Eye (tissue), 1 donor: ENCODE measurements at places on chromosomes 7 and 10.
A peak's percentile ranks its signal among the peaks of the same experiment; 100 is the strongest.

- peak; percentile 14 for DNase-seq
Observed at GRCh38 chr10:96306516-96306915, 2.3 kb downstream of the DNTT start.

DNA sequence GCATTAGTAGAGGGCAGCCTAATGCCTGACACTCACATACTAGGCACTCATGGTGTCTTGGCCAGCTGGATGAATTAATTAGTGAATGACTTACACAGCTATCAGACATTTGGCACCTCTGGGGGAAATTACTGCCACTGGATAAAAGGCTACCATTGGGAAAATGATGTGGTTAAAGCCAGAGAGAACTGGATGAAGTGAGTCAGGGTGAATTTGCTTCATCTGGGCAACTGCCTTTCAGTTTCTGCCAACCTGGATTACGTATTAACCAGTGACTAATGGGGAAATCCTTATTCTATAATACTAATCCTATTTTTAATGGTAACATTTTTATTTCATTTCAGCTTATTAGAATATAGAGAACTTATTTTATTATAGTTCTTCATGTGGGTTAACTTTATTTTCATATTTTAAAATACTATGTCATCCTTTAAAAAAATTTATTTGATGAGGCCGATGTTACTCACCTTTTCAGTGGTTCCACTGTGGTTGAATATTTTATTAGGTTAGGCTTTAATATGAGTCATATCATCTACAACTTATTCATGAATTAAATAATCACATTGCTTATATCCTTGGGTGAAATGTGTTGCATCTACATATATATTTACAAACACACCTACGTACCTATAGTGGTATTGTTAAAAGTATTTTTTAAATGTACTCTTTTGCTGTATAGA lies 85.6 kb upstream of the CAPZA2 start:
- DNase-seq, result no peak

DNA sequence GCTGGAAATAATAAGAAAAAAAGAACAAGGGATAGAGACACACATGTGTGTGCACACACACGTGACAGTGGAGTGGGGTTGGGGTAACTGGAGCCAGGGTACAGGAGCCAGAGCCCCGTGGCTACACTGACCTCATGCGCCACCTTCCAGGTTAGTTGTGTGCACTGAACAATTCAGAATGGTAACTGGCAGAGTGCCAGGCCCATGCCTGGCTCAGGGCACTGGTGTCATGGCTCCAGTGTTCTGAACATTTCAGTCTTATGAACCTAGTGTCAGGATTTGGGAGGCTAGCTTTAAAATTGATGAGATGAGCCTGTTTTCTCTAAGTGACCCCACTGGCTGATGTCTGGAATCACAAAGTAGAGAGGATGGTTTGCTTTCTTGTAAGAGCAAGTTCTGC lies 269.6 kb downstream of the SORCS3 start:
- DNase-seq, result no peak

DNA sequence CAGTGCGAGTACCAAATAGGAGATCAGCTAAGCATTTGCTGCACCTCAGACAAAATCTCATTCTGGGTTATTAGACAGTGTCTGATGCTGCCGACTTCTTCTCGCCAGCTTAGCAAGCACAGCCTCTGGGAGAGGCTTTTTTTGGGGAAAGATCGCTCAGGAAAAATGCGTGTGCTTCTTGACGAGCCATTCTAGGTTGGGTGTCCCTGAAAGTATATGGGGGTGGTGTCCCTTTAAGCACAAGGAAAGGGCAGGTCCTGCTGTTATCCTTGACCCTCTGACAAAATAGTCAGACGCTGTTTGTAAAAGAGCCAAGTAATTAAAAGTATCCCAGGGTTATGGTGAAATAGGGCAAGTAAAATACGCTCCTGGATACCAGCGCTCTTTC lies 540.1 kb upstream of the FZD8 start:
- DNase-seq, result no peak

GRCh38 chr10:95245425-95246055 lies 45.3 kb downstream of the PDLIM1 start:
- DNase-seq, result no peak

DNA sequence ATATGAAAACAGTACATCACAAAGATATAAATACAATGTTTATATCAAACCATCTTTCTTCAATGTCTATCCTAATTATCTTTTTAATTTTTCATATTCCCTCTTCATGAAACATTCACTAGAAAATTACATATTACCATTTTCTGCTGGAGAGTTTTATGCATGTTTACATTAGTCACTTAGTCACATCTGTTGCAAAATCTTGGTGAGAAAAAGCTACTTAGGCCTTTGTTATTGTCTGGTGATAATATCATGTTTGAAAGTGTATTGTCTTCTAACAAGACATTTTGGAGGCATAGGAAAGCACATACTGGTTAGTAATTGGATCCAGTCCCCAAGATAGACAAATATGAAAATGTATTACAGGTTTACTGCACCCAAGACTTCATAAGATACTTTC lies 163.6 kb downstream of the GNAI1 start:
- no peak for DNase-seq

DNA sequence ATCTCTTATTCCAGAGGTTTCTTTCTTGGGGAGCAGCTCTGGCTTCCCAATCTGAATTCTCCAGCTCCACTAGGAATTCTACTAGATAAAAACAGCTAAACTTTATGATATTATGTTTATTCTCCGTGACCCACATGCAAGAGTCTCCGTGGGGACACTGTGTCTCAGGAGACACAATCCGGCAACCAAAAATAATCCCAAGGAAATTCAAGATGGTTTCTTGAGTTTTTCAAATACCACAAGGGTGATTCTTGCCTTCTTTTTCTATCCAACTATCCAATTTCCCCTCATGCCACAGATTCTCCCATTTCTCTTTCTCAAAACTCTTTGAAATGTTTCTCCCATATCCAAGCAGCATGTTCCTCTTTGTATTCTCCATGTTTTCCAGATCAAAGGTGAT lies 103.1 kb downstream of the FAS start:
- no peak for DNase-seq

DNA sequence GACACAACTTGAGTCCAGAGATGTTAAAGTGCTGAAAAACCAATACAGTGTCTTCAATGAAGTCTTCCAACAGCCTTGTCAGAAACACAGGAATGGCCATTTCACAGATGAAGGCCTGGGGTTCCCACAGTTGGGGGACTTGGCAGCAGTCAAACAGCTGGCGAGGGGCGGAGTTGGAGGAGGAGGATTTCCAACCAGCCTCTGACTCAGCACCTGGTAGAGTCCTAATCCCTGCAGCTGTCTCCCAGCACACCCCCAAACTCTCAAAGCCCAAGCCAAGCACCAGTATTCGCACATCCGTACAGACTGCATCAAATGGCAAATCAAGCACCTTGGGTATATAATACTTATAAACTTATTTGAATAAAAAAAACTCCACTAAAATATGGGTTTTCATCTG lies 28.0 kb downstream of the CTBP2 start:
- DNase-seq, result no peak

- no peak for DNase-seq
Observed at GRCh38 chr7:96685353-96685752, 24.3 kb downstream of the SEM1 start.

DNA sequence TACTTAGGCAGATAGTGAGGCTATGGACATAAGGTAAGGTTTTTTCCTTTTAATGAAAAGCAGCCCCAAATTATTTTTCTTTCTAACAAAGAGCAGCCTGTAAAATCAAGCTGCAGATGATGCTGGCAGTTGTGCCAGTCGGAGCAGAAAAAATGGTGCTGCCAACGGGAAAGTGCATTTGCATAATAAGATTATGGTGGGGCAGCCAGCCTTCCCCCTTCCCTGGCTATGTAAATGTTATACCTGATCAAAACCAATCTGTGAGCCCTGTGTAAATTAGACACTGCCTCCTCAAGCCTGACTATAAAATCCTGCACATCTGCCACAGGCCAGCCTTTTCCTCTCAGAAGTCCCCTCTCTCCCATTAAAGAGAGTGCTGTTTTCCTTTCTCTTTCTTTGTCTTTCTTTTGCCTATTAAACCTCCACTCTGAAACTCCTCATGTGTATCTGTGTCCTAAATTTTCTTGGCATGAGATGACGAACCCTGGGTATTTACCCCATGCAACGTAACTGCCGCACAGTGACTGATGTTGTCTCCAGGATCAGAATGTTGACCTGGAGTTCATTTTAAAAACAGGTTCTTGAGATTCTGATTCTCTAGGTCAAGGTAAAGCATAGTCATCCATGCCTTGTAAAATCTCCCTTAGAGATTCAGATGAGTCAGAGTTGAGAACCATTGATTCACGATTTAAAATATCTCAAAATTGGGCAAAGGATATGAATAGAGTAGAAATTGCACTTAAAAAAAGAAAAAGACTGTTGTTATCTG lies 167.3 kb upstream of the C1GALT1 start:
- peak; percentile 77 for DNase-seq

GRCh38 chr7:73369009-73369408 lies 41.0 kb downstream of the FKBP6 start:
- DNase-seq, result no peak

DNA sequence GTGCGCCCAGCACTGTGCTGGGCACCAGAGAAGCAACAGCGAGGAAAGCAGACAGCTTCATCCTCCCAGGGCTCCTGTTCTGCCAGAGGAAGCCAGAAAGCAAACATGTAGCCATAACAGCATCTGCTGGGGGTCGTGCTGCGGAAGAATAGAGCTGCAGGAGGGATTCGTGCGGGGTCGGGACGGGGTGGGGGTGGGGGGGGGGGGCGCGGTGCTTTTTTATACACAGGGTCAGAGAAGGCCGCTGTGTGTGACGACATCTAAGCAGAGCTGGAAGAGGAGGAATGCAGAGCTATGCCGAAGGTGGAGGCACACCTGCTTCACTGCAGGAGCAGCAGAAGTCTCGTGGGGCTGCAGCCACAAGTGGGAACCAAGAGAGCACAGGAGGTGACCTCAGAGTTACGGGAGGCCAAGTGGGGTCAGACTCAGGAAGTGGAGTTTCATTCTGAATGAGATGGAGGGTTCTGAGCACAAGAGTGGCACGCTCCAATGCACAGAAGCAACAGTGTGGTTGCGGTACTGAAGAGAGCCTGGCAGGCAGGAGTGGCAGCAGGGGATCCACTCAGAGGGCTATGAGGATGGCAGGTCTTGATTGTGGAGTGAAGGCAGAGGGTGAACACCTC lies 11.1 kb downstream of the PKD1L1 start:
- DNase-seq, result peak; percentile 38

DNA sequence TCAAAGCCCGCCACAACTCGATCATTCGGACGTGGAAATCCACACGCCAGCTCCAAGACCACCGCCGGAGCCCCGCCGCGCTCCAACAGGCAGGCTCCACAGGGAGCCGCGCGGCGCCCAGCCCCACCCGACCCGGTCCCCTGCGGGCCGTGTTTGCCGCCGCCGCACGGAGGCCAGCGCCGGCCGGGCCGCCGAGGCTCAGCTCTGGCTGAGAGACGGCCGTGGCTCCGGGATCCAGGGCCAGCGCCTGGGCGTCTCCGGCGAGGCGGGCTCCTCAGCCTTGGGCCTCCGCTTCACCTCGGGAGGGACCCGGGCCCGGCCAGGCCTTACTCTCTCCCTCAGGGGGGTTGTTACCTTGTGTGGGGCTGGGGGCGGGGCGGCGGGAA lies 333 bp downstream of the SMNDC1 start:
- no peak for DNase-seq

DNA sequence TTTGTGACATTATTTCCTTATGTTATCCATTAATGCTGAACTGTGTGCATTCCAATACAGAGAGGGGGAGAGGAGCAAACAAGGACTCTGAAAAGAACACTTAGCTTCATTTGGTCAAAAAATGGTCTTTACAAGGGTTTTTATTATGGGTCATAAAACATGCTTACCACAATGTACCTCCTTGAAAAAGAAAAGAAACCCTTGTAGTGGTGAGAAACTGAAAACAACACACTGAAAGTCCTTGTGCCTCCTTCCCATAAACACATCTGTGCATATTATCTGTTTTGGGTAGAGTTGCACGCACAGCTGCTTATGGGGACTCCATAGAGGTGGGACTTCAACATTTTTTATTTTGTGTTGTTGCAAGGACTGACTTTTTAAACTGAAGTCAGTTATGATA lies 98.7 kb downstream of the CDK6 start:
- DNase-seq, result no peak
